ENCODE measurements at places on chromosomes 7 and 10.

DNA sequence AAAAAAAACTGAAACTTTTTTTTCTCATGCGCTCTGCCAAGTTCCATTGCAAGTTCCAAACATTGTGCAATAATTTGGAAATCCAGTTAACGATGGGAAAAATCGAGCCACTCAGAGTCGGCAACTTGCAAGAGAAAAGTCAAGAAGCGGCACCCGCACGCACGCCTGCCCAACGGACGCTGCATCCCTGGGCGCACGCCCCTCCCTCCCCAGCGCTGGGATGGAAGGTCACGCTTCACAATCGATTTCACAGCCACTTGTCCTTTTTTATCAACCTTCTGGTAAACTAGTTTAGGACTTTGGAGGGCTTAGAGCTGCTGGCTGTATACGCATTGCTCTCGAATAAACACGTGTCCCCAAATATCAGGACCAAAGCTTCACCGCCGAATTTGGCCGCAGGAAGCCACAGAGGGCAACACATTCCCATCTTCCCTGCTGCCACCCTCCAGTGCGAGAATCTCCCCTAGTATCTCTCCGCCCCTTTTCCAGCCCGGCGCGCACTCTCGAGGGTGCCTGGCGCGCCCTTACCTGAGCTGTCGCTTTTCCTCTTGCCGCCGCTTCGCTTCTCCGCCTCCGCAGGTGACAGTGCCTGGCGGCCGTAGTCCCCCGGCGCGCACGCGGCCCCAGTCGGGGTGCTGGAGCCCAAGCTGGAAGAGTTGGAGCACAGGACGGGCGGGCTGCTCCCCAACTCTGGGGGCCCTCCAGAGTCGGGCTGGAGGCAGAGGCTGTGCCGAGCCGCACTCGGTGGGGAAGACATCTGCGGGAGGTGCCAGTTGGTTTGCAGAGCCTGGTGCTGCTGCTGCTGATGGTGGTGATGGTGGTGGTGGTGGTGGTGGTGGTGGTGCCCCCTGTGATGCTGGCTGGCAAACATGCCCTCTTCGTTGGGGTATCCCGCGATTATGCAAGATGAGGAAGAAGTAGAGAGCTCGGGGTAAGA lies 857 bp downstream of the MEOX2 start:
- DNase-seq = no peak

DNA sequence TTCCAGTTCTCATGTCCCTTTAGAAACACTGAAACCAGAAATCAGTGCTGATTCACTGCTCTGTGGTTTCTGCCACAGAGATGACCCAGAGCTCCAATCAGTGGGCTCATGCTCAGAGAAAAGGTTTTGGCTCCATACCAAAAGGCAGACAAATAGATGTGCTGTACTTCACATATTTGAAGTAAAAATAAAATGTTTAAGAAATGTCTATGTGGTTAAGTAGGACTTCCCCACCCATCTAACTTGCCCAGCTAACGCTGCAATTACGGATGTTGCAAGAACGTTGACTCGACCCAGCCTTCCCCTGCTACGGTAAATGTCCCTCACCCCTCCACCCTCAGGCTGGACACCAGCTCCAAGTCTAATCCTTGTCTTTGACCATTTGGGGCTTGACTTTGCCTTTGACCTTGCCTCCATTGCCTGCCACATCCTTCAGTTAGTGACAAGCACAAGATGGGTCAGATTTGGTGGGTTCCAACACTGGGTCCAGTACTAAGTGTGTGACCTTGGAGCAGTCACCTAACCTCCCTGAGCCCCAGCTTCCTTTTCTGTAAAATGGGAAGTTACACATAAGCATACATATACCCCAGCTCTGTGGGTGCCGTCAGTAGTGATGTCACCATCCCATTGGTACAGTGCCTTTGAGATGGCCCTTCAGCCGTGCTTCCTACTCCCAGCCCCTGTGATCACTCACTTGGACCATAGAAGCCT lies 95.8 kb downstream of the CHST15 start:
- DNase-seq = no peak

DNA sequence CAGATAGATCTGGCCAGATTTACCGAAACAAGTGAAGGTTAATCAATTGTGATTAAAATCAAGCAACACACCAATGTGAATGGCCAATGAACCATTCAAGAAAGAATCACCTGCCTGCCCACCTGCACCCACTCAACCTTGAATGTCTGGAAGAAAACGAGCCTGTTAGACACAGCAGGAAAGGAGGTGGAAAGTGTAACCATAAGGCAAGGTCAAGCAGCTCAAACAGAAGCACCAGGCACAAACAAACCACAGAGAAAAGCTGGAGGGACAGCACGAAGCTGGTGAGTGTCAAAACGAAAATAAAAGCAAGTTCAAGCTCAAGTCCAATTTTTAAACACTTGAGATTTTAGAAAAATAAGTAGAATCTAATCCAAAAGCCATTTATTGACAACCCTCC lies 64.9 kb downstream of the STEAP1B start:
- DNase-seq = no peak

- no peak for DNase-seq
These were observed 107.3 kb upstream of the TMEM72 start for GRCh38 chr10:44803862-44804261.

DNA sequence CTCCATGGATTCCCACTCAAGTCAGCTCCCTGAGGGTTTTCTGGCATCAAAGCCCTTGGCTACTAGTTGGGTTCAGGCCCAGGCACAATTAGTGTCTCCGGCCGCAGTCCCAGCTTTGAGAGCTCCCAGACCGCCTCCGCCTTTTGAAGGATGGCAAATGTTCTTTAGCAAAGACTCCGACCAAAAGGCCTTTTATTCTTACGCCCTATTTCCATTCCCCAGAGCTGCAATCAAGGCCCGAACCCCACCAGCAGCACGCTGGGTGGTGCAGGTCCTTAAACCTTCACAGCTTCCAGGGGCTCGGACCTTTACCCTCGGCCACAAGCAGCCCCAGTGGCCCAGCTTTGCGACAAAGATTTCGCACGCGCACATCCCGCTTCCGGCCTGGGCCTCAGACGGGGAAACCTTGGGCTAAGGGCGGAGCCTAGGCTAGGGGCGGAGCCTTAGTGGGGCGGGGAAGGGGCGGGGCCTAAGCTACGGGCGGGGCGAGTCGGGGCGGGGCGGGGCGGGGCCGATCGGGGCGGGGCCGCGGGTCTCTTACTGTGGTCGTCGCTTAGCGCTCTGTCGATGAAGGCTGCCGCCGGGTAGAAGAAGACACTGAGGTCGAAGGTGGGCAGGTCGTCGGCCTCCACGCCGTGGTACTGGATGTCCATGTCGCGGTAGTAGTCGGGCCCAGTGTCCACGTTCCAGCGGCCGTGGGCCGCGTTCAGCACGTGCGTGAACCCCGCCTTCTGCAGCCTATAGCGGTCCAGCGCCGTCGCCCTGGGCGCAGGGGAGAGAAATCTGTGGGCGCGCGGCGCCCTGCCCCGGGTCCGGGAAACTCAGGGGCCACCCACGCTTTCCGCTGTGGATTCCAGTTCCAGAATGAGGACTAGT lies 68.0 kb upstream of the SAMD8 start:
- DNase-seq = peak; percentile 36

- DNase-seq = peak; percentile 41
These were observed 95.2 kb upstream of the FAM133B start for GRCh38 chr7:92685136-92686042.

GRCh38 chr7:90404777-90405176 lies 1.5 kb downstream of the CLDN12 start:
- DNase-seq = no peak

DNA sequence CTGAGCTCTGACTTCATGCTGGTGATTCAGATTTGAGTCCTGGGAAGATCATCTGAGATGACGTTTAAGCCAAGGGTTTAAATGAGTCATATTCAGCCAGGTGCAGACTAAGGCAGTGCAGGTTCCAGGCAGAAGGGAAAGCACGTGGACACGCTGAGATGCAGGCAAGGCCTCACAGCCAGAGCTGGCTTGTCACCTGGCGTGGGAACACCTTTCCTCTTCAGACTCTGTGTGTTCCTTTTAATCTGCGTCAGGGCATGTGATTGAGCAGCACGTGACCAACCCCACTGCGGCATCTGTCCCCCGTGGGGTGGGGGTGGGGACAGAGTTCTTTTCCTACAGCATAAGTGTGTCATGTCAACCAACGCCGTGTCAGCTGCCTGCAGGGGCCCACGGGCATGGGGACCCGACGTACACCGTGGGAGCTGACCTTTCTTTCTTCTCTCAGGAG lies 10.7 kb upstream of the IDI2 start:
- peak; percentile 33 for DNase-seq

- DNase-seq = no peak
These were observed 18.6 kb downstream of the GOLGA7B start for GRCh38 chr10:97868134-97868685.

DNA sequence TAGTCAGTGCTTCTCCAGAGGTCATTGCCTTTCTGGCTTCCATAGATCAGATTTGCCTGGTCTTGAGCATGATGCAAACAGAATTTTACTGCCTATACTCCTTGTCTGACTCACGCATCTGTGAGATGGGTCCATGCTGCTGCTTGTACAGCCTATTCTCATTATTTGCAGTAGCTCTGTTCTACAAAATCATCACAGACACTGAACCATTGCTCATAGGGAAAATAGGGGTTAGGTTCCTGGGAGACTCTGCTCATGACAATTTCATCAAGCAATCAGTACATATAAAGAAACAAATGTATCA lies 7.4 kb upstream of the CREB3L2 start:
- DNase-seq = no peak

GRCh38 chr10:119427263-119427864 lies 115.2 kb downstream of the RGS10 start:
- no peak for DNase-seq

DNA sequence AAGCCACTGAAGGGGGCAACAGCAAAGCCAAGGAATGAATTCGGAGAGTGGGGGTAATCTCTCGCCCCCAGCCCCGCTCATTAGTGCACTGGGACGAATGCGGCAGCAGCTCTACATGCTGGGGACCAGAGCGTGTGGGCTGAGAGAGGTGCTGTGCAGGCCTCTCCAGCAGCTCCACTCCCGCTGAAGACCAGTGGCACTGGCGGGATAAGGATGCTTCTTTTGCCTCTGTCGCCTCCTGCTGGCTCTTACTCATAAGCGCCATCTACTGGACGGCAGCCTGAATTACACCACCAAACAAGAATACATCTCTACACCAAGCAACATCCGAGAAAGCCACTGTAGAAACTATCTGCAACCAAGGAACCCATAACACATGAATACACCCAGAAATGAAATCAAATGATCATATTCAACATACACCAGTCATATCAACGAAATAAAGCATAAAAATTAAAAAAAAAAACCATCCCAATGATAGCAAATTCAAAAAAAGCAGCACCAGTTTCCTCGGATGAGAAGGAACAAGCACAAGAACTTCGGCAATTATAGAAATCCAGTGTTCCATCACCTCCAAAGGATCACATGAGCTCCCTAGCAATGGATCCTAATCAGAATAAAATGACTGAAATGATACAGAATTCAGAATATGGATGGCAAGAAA lies 79.0 kb upstream of the TMEM168 start:
- peak; percentile 13 for DNase-seq

DNA sequence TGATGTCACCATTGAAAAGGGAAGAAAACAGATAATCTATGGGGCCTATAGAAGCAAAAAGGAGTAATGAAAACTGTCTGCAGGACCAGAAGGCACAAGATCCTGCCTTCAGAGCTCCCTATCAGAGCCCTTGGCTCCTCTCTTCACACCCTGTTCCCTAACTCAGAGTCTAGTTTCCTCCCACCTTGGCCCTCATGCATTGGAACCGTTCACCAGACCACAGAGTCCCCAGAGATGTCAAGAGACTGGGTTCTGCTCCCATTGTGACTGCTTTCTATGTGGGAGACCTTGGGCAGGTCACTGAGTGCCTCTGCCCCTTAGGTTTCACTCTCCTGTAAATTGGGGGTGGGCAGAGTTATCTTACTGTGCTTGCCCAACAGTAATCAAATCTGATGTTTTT lies 80.1 kb upstream of the RPA3 start:
- DNase-seq = no peak

- no peak for DNase-seq
These were observed 1005.3 kb upstream of the POT1 start for GRCh38 chr7:125934955-125935354.

DNA sequence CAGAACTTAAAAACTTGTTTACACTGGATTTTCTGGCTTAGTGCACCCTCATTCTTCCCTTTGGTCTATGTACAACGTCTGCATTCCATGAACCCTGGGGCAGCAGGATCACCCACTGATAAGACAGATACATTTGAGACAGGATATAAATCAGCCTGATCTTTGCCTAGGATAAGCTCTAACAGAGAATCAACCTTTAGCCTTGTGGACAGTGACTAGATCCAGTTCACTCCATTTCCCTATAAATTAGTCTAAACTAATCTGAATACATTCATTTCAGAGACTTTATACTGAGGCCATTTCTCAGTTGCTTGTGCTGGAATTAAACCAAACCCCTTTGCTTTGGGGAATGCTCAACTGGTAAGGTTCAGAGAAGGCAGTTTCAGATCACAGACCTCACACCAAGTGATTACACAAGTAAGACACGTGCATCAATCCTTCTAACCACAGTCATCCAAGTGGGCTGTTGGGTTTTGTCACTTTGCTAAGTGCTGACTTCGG lies 639.8 kb upstream of the FZD8 start:
- no peak for DNase-seq

DNA sequence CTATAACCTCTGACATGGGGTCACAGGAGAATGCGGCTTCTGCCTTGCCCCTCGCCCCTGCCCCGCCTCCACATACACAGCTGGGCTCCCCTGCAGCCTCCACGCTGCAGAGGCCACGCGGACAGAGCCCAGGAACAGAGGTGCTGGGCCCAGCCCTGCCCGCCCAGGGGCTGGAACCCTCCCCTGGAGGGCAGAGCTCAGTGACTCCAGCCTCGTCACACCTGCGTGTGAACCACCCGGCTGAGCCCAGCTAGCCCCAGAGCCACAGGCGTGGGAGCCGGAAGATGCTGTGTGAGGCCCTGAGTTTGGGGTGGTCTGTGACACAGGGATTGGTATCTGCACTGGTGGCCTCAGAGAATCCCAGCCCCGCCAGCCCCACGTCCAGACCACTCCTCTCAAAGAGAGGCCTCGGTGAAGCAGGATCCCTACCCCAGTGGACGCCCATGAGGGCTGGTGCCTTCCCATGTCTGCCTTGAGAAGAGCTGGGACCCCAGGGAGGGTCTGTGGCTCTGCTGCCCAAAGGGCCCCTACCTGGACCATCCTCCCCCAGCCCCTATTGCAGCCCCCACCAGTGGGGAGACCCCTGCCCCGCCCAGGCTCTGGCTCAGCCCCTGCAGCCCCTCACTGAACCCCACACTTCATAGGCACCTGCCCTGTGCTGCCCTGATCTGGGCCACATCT lies 8.1 kb upstream of the ADAP1 start:
- no peak for DNase-seq

GRCh38 chr10:131260452-131261211 lies 50.9 kb downstream of the TCERG1L start:
- DNase-seq = no peak

DNA sequence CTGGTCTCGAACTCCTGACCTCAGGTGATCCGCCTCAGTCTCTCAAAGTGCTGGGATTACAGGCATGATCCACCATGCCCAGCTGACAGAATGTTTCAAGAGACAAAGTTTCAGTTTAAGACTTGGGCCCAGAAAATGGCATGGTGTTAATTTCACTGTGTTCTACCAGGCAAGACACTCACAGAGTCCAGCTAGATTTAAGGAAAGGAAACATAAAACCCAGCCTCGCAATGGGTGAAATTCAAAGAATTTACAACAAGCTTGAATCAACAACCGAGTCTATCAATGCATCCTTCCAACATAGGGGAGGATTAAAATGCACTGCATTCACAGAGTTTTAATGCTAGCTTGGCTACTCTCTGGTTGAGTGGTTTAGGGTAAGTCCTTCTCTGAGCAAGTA lies 764.0 kb downstream of the XPNPEP1 start:
- DNase-seq = no peak
